ENCODE measurements at places on chromosomes 3 and 15.
A peak's percentile ranks its signal among the peaks of the same experiment; 100 is the strongest.

DNA sequence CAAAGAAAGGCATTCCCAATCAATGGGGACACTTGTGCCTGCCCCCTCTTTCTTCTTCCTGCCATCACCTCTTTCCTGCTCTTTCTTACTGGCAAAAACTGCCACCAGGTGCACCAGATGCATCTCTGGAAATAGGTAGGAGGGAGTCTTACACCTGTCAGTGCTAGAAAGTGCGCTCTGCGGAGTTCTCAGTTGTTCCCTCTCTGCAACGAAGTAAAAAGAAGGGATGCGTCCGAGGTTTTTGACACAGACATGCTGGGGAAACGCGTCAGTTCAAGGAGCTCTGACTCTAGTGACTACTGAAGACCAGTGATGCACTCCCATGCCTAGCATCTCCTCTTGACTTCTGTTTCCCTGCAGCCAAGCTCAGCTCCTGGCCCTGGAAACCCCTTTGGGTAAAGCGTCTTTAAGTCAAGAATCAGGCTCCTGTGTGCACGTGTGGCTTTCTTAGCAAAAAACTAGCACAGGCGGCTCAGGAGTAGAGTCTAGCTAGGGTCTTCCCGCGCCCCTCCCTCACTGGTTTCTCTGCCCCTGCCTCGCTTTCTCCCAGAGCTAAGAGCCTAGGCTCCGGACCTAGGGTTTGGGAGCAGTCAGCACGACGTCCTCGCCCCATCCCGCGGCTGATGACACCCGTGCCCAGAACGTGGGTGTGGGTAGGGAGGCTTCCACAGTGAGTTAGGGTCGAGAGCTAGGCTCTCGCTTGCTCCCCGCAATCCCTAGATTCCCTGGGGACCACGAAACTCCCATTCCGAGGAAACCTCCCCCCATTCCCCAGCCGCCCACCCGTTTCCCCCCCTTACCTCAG is 564 bp upstream of the GRM7 start:
- no peak for DNase-seq

GRCh38 chr15:68252925-68253534 is 23.5 kb upstream of the CLN6 start:
- DNase-seq = no peak

- DNase-seq = no peak
These were observed 844.9 kb upstream of the SEMA6D start for GRCh38 chr15:46872286-46872980.

GRCh38 chr3:171346582-171347300 is 113.5 kb downstream of the TNIK start:
- DNase-seq = no peak

GRCh38 chr3:197889204-197889930 is 60.6 kb upstream of the RPL35A start:
- DNase-seq = no peak

GRCh38 chr3:64187065-64187959 is 38.0 kb downstream of the PRICKLE2 start:
- no peak for DNase-seq

GRCh38 chr3:83926291-83926690 is 1032.5 kb upstream of the CADM2 start:
- no peak for DNase-seq

GRCh38 chr3:120462409-120462959 is 11.7 kb upstream of the FSTL1 start:
- no peak for DNase-seq

DNA sequence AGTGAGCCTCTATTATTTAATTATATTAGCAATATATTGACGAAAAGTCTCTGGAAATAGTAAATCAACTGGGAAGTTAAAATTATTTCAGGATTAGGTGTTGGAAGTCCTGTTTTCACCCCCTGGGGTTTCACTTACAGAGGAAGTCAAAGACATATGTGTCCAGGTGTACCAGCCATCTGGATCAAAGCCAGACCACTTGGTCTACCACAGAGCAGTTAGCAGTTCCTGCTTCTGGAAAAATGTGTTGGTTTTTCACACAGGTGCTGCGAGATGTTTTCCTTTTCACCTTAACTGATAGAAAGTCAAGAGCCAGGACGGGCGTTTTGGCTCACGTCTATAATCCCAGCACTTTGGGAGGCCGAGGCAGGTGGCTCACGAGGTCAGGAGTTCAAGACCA is 13.1 kb downstream of the MME start:
- no peak for DNase-seq

DNA sequence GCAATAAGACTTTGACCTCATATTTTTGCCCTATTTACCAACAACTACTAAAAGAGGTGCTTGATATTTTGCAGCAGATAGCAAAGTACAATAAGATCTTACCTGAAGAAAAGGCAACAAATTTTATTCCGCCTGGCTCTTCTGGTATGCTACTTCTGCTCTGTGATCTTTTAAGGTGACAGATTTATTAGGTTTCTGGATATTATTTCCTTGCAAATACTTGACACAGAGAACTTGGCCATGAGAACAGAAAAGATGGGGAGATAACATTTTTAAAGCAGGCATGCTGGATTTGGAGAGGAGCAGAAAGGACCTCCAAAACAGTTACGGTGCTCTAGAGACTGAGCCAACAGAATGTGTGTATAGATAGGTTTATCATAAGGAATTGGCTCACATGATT is 86.7 kb upstream of the RNF7 start:
- no peak for DNase-seq

GRCh38 chr15:67917037-67917436 is 77.2 kb upstream of the RNU6-1 start:
- DNase-seq = no peak

DNA sequence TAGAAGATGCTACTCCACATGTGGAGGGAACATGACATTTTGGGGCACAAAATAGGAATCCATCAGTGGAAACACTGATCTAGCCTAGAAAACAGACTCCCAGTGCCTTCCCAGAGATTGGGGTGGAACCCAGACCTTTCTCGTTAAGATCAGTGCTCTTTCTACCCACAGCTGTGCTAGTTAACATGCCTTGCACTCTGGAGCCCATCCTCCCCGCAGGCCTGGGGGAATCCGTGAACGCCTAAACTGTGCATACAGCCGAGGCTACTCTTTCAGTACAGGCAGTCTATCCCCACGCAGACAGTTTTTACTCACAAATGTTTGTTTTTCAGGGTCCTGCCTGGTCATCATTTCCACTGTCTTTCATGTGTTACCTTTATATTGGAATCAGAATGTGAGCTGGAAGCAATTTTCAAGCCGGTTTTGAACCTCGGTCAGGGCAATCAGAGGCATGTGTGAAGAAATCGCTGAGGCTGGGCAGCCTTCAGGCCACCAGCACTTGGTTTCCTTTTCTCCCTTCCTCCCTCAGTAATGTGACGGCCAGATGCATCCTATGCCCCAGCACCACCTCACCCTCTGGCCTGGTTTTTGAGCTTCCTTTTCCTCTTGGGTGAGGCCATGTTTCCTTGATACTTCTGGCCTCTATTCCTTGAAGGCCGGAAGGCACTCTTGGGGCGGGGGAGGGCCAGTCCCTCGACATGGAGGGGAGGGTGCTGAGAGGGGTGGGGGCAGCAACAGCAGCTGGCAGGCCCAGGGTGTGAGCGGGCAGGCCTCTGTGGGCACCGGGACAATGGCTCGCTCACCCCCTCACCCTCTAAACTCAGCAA is 123.6 kb upstream of the GALNT15 start:
- DNase-seq = no peak

GRCh38 chr3:192515664-192516045 is 211.7 kb downstream of the FGF12 start:
- DNase-seq = no peak

- DNase-seq = no peak
These were observed 5.2 kb upstream of the TMCO5A start for GRCh38 chr15:37929238-37929637.

DNA sequence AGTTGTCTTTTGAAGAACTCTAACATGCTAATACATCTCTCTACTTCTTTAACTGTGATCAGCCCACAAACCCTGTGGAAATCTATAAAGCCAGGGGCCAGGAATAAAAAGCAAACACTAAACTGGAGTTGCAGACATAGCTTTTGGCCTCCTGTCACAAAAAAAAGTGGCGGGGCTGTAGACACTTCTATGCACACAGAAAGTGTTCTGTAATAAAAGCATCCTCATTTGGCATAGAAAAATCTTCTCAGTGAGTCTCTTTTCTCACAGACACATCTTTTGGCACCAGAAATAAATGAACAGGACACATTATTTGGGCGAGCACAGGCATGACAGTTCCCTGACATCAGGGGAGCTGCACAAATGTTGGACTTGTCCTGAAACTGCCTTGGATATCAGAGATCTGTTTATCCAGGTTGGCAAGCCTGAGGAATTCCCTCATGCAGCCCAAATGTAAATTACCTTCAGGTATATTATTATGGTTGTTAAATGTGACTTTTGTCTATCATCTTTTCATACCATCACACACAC is 355.4 kb downstream of the FGF12 start:
- DNase-seq = no peak

DNA sequence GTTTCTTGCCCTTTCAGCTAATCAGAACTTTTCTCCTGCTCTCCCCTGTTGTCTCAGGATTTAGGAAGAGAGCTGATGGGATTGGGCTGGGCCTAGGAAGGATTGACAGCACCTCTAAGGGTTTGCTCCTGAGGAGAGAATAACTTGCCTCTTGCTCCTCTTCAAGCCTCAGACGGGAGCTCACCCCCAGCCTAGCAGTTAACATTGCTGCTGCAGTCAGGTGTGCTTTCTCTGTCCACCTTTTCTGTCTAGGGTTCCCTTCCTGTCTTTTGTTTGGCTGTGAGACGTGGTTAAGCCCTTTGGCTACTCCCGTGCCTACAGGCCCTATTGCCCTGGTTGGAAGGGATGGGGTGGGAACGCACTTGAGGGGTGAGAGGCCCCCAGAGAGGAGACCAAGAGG is 20.1 kb downstream of the TMEM108 start:
- DNase-seq = no peak

DNA sequence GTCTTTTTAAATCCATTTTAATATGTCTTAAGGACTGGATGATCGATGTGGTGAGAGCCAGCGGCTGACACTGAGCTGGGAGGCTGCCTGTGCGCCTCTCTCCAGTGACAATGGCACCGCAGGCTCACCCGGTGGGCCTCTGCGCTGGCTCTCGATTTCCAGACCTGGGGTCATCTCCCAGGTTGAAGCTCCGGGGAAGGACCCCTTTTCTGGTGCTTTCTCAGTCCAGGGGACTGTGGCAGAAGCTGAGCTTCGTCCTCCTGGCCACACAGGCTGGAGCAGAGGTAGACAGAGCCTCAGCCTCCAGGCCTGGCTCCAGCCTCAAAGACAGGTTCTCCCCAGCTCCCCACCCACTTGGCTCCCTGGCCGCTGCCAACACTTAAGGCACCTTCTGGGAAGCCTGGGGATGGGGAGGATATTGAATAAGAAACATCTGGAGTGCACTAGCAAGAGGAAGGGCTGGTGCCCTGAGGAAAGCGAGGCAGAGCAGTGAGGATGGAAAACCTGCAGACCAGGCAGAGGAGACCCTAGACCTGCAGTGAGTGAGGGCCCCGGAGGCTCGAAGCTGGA is 154.2 kb upstream of the SMAD3 start:
- no peak for DNase-seq

DNA sequence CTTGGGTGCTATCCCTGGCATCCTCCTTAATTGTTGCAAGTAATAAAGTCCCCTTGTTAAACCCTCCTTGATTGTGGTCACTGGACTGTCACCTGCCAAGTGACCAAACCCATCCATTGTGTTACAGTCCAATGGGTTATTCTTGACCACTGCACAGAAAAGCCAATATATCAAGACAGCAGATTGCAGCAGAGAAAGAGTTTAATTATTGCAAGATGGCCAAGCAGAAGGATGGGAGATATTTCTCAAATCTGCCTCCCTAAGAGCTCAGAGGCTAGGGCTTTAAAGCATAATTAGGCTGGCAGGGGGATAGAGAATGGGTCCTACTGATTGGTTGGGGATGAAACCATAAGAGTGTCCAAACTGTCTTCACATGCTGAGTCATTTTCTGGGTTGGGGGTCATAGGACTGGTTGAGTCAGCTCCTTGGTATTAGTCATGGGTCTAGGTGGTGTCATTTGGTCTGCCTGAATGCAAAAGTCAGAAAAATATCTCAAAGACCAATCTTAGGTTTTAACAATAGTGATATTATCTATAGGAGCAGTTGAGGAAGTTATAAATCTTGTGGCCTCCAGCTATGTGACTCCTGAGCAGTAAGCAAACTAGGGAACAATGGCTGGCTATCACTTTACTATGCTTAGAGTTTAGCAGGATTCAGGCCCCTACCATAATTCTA is 19.1 kb upstream of the XYLB start:
- DNase-seq = no peak

- no peak for DNase-seq
These were observed 4.4 kb upstream of the ENTPD3 start for GRCh38 chr3:40382617-40382979.

- DNase-seq = no peak
These were observed 6.5 kb downstream of the CCDC33 start for GRCh38 chr15:74242441-74243185.

DNA sequence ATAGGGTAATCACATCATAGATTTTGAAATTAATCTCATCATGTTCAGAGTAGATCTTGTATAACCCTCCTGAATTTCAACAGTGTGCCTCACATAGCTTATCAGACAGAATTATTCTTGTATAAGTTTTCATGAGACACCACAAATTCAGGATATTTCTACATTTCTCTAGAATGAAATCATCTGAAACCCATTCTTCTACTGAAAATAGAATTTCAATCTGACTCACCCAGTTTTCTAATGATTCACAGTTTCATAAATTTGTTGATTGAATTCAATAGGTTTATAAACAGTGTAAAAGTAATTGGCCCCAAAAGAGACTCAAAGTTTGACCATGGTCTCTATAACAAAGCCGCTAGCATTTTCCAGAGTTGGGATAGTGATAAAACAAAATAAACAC is 1082.6 kb upstream of the EPHA6 start:
- DNase-seq = no peak

- no peak for DNase-seq
These were observed 154.8 kb upstream of the ABI3BP start for GRCh38 chr3:101148001-101148400.

GRCh38 chr15:78909791-78910228 is 35.0 kb downstream of the CTSH start:
- DNase-seq = peak; percentile 30

DNA sequence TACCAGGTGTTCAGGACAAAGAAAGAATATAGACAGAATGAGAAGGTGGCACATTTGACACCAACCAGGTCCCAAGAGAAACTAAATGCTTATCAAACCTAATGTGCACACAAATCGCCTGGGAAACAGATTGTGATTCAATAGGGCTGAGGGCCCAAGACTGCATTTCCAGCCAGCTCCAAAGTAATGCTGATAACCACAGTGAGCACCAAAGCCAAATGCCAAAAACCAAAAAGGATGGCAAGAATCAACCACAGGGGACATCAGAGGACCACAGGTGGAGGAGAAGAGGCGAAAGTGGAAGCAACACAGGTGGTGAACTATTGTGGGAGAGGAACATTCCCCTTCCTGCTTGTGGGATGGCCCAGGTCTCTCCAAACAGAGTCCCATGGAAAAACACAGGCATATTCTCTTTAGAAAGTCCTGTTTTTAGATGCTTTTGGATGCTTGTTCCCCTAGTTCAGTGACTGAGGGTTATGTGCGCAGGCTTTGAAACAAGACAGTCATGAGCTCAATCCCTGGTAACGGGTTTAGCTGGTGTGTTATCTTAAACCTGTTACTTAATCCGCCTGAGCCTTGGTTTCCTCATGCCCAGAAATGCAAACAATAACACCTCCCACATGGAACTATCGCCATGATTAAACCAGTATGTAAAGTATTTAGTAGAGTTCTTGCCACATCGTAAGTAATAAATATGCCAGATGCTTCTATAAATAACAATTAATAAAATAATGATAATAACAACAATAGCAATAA is 241.7 kb downstream of the ATP8B4 start:
- DNase-seq = no peak
